ENCODE measurements at places on chromosomes 1 and 21.

- DNase-seq = no peak
Measured at GRCh38 chr1:62810420-62811274, 26.7 kb downstream of the ATG4C start.

GRCh38 chr1:212928323-212929291 is 21.7 kb upstream of the VASH2 start:
- peak; percentile 22 for DNase-seq

GRCh38 chr1:84632673-84633434 is 57.4 kb downstream of the SSX2IP start:
- peak; percentile 67 for DNase-seq

DNA sequence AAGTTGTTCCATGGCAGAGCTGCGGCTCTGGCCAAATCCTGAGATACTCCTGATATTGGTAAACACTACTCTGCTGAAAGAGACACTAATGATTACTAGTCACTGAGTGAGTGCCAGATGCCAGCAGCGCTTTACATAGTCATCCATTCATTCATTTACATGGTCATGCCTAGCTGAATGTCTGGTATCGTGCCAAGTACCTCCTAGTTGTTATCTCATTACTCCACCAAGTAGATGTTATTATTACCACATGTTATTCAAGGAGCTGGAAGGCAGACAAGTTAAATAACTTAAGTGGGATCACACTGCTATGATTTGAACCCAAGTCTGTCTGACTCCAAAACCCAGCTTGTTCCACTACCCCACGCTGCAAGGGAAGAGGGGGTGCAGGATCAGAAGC is 4.7 kb downstream of the OLFML2B start:
- DNase-seq = peak; percentile 67

GRCh38 chr1:244414543-244414942 is 37.2 kb downstream of the ADSS2 start:
- DNase-seq = peak; percentile 41

DNA sequence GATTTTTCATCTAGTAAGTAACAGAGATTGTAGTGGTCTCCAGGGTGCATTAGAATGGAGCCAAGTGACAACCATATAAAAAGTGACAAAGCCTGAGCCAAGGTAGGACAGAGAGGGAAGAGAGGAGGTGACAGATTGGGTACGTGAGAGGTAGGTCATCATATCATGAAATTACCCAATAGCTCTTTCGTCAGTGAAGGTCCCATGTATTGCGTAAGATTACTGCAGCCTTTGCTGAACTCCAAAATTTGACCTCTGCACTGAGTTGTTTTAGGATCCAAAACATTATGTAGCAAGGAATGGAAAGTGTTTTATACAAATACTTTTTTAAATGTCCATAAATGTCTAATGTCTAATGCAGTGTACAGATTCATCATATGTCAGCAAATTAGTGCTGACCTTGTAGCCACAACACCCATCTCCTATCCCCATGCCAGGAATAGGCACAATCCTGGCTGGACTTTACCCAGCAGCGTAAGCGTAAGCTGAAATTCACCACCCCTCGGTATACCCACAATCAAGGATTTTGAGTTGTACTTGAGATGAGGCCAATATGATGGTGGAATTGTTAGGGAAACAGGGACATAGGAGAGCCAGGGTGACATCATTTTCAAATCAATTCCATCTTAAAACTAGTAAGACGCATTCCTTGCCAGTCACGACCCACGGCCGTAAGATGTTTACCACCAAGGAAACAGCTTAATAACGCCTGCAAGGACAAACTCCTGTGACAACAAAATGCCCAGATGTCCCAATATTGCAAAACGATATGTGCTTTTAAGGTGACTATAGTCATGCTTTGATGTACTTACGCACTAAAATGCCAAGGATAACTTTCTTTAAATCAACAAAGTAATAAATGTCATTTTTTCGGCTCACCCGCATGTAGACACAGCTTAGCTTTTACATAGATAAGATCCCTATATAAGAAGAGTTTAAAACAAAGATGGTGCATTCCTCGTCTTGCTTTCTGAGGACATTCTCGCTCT is 38.1 kb upstream of the GREM2 start:
- no peak for DNase-seq
